NCI-H774 (cell line): ENCODE measurements at places on chromosomes 6 and 20.

GRCh38 chr6:116329156-116329555 lies 41.6 kb upstream of the DSE start:
- no peak for DNase-seq

DNA sequence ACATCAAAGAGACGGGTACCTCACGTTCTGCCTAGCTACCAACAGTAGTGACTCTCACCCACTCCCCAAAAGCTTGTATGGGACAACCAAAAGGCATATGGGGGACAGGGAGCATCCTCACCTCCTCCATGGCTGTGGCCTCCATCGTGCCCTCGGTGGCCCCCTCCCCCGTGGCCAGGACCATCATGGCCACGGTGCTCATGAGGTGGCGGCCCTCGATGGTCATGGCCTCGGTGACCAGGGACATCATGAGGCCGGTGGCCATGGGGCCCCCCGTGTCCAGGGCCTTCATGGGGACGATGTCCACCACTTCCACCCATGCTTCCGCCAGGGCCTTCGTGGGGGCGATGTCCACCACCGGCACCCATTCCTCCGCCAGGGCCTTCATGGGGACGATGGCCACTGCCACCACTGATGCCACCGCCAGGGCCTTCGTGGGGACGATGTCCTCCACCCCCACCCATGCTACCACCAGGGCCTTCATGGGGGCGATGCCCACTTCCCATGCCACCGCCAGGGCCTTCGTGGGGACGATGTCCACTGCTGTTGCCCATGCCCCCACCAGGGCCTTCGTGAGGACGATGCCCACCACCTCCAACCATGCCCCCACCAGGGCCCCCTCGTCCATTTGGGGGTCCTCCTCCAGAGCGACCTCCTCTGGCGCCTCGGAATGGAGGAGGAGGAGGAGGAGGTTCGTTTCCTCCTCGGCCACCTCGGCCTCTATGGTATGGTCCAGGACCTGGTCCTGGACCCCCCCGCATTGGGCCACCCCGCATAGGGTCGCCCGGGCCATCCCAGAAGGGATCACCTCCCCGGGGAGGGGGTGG lies 15.0 kb downstream of the PPP1R10 start:
- no peak for DNase-seq

DNA sequence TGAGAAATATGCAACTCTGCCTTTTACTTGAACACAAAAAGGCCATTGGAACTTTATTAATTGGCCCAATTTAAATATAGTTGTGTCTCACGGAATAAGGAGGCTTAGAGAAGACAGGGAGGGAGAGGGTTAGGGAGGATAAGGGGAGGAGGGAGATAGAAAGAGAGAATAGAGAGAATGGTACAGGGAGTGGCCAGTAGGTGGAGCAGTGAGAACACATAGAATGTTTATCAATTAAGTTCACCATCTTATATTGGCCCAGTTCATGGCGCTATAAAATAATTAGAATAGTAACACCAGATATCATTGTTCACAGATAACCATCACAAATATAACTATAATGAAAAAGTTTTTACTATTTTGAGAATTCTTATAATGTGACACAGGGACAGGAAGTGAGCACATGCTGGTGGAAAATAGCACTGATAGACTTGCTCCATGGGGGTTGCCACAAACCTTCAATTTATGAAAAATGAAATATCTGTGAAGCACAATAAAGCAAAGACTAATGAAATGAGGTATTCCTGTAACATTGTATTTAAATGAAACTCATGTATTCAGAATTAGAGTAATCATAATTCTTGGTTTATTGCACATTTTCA lies 374.1 kb upstream of the MANEA start:
- no peak for DNase-seq

GRCh38 chr20:7776148-7776547 lies 164.1 kb downstream of the HAO1 start:
- no peak for DNase-seq

GRCh38 chr20:46799781-46800408 lies 90.4 kb downstream of the SLC2A10 start:
- DNase-seq = peak; percentile 76

GRCh38 chr6:12962529-12962928 lies 246.0 kb downstream of the PHACTR1 start:
- no peak for DNase-seq

DNA sequence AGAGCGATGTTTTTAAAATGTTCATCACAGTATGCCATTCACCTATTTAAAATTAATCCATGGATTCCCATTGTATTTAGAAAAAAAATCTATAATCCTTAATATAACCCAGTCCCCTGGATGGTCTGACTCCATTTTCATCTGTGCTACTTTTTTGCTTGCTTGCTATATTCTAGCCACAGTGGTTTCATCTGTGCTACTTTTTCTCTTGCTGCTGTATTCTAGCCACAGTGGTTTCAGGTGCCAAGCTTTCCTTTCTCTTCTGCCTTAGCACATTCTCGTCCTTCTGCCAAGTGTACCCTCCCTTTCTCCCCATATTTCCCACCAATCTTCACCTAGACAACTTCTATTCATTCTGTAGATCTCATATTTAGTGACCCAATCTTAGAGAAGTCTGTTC lies 33.3 kb upstream of the SOX4 start:
- DNase-seq = no peak

GRCh38 chr20:48824830-48825565 lies 2.8 kb downstream of the PREX1 start:
- DNase-seq = no peak

DNA sequence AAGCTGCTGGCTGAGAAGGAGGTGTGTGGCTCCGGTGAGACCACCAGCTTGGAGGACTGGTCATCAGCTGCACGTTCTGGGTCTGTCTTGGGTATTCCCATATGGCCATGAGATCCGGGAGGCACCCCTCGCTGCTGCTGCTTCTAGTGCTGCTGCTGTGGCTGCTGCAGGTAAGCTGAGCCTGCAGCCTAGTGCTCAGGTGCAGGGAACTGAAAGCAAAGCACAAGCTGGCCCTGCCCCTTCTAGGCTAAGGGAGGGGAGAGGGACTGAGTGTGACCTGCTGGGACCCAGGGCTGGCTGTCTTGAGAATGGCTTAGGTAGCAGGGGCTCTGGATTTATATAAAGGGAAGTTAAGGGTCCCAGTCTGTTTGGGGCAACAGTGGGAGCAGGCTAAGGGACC lies 403 bp downstream of the CDH26 start:
- peak; percentile 28 for DNase-seq

DNA sequence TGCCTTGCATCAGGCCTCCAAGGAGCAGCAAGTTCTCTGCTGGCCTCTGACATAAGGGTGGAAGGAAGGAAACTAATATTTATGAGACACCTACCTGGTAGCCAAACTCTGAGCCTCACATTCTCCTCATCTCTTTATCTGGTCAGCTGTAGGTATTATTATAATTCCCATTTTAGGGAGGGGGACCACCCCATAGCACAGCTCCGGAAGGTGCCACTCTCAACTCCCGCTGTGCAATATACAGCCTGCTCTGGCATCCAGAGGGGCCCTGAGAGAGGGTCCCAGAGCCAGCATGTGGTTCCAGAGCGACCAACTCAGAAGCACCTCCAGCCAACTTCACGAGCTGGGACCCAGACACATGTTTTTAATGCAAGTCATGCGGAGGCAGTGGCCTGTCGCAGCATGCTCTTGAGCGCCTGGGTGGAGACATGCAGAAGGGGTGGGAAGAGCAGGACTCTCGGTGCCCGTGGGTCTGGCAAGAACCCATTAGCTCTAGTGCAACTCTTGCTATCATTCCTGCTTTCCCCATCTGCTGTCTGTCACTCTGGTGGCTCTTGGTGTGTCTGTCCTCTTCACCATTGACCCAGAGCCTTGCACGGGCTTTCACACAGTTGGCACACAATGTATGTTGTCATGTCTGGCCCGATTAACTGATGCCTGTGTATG lies 15.0 kb upstream of the MYMX start:
- no peak for DNase-seq

- DNase-seq = no peak
Measured at GRCh38 chr6:127147534-127147933, 29.1 kb downstream of the RSPO3 start.
